Central memory CD8-positive, alpha-beta T cell (primary cell): ENCODE measurements at places on chromosomes 4 and X.
A peak's percentile ranks its signal among the peaks of the same experiment; 100 is the strongest.

DNA sequence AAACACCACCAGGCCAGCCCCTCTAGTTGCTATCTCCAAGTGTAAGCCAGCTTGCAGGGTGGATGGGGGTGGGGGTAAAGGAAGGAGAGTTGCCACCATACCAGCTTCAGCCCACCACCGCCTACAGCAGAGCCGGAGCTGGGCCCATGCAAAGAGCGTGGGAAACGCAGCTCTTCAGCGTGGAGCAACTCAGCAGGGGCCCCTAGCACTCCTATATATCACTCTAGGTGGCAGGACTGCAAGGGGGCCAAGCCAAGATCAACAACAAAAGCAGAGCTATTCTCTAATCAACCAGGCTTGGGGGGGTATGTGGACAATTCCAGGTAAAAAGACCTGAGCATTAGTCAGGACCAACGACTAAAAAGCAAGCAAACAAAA, 35.5 kb upstream of the IQSEC2 start:
- H3K4me1 ChIP-seq = peaks cover 18% of the 10 kb centered on the region
- DNase-seq = no peak
- peaks cover 2% of the 10 kb centered on the region for H3K36me3 ChIP-seq

DNA sequence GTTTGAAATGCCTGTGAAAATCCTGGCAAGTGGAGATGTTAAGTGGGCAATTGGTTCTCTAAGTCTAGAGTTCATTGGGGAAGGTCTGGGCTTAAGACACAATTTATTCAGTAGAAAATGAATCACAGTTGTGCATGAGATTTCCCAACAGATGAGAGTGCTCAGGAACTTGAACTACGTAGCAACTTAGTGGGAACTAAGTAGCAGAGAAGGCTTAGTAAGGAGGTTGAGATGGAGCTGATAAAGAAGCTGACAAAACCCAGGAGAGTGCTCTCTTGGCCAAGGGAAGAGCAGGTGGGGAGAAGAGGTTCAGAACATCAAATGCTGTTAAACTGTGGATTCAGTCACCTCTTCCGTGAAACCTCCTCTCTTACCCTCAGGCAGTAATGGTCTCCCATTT, 33.0 kb downstream of the AFF1 start:
- no peak overlapping the region for H3K27ac ChIP-seq
- peaks cover 9% of the 10 kb centered on the region for H3K4me1 ChIP-seq
- no peaks in the 10 kb centered on the region for H3K27me3 ChIP-seq
- H3K4me3 ChIP-seq = no peak overlapping the region
- DNase-seq = no peak
- peaks cover 4% of the 10 kb centered on the region for H3K36me3 ChIP-seq

GRCh38 chr4:86939729-86940575, 5.1 kb downstream of the AFF1 start:
- peaks cover 49% of the 10 kb centered on the region for H3K4me1 ChIP-seq
- peak overlapping the region; percentile 46 for H3K4me3 ChIP-seq
- DNase-seq = no peak

DNA sequence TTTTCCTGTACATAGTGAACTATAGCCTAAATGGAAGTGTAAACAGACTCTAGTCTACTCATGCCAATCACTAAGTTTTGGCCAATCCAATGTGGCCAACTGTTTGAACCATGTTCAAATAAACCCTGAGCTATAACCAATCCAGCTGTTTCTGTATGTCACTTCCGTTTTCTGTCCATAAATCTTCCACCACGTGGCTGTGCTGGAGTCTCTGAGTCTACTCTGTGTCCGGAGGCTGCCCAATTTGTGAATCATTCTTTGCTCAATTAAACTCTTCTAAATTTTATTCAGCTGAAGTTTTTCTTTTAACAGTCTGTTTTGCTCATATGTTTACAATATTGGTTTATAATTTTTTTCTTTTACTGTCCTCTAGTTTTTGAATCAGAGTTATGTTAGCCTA, 112.3 kb upstream of the BANK1 start:
- no peaks in the 10 kb centered on the region for H3K4me1 ChIP-seq
- peaks cover 15% of the 10 kb centered on the region for H3K27me3 ChIP-seq
- H3K36me3 ChIP-seq = no peaks in the 10 kb centered on the region
- H3K27ac ChIP-seq = no peak overlapping the region
- no peak overlapping the region for H3K4me3 ChIP-seq

DNA sequence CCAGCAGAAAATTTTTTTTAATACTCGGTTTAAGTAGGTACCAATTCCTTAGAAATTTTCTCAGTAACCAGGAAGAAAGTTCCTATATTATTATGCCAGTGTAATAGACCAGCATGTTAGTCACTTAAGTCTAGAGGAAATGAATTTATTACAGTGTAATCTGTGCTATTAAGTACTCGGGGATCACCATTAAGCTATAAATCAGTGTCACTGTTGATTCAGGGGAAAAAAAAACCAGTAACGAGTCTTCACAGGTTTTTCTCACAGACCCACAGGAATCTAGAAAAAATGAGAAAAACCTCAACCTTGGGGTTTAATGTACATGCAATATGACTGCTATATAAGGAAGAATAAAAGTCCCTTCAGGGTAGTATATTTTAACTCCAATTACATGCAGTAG, 138.3 kb upstream of the IL1RAPL2 start:
- H3K4me3 ChIP-seq = no peak overlapping the region
- no peaks in the 10 kb centered on the region for H3K27me3 ChIP-seq
- DNase-seq = no peak
- no peaks in the 10 kb centered on the region for H3K4me1 ChIP-seq
- no peak overlapping the region for H3K27ac ChIP-seq
